NCI-H774 (cell line): ENCODE measurements at places on chromosomes 12 and 14.

GRCh38 chr14:104928391-104929133, 3.9 kb downstream of the PLD4 start:
- DNase-seq = no peak

DNA sequence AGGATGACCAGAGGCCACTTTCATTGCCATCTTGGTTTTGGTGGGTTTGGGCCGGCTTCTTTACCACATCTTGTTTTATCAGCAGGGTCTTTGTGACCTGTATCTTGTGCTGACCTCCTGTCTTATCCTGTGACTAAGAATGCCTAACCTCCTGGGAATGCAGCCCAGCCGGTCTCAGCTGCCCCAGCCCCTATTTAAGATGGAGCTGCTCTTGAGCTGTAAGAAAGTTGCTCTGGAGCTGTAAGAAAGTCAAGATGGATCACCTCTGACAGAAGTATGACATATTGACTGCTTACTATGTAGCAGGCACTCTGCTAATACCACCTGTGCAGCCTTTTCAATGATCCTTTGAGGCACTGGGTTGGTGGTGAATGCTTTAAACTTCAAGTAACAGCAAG, 52.1 kb downstream of the RIN3 start:
- no peak for DNase-seq

GRCh38 chr12:9829483-9829882, 2.2 kb downstream of the KLRF1 start:
- DNase-seq = no peak

GRCh38 chr12:55008944-55009585, 10.7 kb upstream of the NEUROD4 start:
- DNase-seq = no peak

DNA sequence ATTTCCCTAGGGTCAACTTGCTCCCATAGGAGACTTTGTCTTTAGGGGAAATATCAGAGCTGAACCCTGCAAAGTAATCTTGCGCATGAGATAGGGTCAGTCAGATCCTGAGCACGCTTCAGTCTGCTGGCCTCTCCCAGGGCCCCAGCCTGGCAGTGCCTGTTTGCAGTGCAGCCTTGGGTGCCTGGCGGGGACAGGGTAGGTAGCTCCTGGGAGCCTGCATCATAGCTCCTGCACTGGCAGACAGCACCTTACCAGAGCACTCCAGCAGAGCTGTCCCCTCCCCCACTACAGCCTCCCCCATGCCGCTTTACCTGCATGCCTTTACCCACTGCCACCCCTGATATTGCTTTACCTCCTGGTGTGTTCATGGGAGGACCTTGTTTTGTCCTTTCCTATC, 237.3 kb downstream of the CCDC59 start:
- DNase-seq = no peak

DNA sequence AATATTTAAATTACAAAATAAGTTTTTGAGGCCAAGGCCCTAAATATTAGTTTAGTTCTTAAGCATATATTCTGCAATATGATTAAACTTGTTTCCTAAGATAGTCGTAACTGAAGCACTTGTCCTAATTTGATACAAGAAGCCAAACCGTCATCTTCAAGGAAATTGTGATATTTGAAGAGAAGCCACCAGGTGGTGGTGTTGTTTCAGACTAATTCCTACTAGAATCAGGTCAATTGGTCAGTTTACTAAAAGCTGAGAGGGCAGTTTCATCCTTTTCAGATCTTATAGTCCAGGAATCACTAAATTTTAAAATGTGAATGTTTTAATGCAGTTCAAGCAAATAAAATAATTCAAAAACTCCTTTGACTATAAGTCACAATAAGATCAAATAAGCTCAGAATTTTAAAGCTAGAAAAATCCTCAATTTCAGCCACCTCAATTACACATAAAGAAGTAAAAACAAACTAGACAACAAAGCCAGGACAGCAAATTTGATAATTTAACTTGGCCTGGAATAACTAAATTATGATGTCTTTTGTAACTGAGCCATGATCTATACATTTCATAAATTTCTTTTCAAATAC, 7.1 kb upstream of the ARL1 start:
- DNase-seq = peak; percentile 76

- no peak for DNase-seq
These were observed 162.6 kb downstream of the ETNK1 start for GRCh38 chr12:22787557-22787956.

DNA sequence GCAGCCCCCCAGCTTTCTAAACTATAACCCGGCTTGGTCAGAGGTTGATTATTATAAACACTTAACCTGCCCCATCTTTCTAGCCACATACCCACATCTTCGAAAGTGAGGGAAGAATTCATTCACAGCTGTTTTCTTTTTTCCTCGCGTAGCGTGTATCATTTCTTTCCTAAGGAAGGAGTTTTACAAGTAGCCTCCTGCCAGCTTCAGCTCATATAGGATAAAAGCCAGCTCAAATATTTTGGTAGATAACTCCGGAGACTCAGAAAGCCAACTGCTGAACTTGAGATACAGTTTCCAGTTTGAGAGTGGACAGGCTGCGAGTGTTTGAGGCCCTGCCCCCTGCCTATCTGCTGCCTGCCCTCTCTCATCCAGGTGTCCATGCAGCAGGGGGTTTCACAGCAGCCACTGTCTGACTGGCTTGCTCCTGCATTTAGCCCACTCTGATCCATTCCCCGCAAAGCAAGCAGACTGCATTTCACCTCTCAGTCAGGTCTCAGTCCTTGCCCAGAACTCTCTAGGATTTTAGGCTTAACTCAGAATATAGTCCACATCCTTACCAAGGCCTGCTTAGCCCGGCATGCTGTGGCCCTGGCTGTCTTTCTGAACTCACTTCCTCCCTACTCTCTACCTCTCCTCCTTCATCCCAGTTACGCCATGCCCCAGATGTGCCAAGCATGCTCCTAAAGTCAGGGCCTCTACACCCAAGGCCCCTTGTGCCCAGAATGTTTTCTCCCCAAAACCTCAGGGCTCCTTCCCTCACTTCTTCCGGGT, 46.9 kb downstream of the EVL start:
- no peak for DNase-seq

DNA sequence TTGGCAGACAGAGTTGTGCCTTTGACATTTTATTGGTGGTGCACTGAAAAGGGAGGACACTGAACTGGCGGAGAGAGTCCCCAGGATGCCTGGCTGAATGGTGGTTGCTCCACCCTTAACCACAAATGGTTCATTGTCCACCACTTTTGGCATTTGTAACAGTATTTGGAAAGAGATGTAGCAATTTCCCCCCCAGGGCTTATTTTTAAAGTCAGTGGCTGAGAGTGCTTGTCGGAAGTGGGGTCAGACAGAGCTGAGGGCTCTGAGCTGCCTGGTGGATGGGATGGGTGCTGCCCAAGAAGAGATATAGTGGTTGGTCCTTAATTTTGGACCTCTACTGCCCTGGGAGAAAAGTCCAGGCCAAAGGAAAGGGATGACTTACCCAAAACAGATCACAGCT, 31.5 kb upstream of the FGF6 start:
- no peak for DNase-seq

DNA sequence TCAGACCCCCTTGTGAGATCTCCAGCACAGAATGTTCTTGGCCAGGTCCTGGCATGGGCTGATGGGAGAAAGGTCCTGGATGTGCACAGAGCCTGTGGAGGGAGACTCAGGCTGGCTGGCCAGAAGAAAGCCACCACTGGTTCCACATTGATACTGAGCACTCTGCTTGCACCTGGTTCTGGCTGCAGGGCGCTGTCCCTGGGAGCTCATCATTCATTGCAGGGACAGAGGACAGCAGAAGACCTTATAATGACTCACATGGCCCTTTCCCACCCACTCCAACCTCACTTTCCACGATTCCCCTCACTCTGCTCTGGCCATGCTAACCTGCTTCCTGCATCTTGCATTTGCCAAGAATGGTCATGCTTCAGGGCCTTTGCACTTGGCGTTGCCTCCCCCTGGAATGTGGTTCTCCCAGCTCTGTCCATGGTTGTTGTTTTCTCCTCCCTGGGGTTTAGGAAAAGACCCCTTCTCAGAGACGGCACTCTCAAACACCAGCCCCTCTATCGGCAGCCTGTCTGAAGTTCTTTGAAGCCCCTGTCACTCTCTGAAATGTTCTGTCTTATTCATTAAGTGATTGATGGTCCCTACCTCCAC, 10.3 kb downstream of the KRT7 start:
- DNase-seq = no peak

DNA sequence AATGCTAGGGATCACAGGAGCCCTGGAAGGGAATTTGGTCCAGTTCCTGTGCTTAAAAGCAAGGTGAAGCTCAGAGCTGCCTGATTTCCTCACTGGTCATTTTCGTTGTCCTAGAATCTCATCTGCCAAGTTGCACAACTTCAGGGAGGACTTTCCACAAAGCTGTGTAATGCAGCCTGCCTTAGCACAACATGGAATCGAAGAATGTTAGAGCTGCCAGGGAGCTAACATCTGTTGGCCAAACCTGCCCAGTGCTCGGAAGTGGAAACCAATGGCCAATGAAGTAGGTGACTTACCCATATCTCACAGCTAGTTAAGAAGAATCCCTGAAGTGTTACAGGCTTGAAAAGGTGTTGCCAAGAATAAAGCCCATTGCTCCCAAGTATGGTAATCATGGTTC, 79.9 kb upstream of the SSTR1 start:
- DNase-seq = no peak

GRCh38 chr14:99287269-99287942, 15.4 kb upstream of the BCL11B start:
- no peak for DNase-seq

DNA sequence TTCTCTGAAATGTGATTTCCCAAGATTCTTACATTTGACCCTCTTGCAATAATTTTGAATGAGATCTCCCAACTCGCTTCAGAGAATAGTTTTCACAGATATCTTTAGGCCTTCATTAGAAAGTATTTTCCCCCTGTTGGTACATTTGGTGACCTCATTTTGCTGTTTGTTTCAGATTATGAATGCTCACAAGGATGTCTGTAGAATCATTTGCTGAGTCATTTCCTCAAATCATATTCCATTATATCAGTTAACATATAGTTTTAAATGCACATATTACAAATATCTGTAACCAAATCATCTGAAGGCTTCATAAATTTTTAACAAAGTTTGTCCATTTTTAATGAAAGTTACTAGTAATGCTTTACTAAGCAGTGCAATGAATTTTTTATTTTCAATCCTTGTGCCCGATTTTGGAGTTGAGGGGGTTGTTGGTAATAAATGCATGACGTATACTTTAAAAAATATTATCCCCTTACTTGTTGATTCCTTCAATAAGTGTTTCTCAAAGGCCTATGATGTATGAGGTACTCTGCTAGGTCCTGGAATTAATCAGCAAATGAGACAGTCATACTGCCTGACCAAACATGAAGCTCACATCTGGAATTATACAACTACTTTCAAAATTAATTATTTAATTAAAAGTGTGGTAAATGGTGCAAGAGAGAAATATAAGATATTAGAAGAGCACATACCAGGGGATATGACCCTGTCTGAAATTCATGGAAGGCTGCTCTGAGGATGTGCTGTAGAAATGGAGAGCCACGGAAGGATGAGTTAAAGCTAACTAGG, 126.9 kb upstream of the RAP1B start:
- no peak for DNase-seq

GRCh38 chr12:100189636-100190394, 10.8 kb upstream of the ACTR6 start:
- DNase-seq = no peak

- peak; percentile 45 for DNase-seq
These were observed 76.8 kb downstream of the ATXN7L3B start for GRCh38 chr12:74614426-74614825.

DNA sequence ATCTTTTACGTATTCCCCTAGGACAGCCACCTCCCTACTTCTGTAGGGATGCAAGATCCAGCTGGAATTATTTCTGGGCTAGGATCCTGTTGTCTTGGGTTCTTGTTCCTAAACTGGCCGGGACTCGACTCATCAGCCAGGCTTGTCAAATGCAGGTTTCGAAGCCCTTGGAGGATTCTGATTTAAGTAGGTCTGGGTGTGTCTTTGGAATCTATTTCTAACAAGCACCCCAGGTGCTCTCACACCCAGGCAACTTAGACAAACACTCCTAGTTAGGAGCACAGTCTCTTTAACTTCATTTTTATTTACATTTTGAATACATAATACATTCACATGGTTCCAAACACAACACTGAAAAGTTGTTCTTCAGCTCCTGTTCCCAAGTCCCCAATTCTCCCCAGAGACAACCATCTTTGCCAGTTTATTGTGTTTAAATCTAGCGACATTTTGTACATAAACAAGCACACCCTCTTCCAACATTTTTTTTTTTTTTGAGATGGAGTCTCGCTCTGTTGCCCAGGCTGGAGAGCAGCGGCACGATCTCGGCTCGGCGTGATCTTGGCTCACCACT, 20.9 kb downstream of the MORN3 start:
- no peak for DNase-seq

DNA sequence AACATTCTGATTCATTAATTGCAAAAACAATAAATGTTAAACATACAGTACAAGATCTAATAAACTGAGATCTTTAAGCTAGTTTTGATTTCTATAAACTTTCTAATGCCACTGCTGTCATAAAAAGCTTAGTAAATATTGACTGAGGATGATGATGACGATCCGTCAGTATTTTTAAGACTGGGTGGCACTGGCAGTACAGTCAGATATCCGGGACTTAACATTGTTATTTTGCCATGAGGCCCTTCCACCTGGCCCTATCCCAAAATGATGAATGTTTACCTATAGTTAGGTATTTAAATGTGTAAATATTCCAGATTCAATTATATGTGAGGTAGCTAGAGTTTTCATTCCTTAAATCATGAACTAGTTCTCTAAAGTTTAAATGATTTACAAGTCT, 158.5 kb downstream of the FOXA1 start:
- DNase-seq = peak; percentile 88

- no peak for DNase-seq
These were observed 120.8 kb downstream of the DNAI7 start for GRCh38 chr12:25074113-25074512.

GRCh38 chr14:82134411-82134810, 600.8 kb upstream of the SEL1L start:
- DNase-seq = no peak

DNA sequence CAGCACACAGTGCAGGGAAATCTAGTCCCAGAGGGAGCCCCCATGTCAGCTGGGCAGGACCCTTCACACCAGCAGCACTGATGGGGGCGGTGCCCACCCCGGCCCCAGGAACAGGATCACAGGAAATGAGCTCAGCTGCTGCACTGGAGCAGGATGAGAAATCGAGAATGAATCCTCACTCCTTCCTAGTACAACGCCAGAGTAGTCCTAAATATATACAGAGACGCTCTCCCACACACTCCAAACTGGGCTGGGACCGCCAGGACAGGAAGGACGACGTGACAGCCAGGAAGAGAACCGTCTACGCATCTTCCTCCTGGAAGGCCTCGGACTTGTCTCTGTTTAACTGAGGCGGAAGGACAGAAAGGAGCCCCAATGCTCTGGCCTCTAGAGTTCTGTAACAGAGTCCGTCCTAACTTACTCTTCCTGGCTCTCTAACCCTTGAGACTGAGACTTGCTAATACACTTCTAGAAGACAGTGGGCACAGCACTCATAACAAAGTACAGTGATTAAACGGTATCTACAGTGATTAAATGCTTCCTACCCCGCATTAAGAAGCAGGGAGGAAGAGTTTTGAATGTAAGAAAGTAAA, 33.4 kb downstream of the CDC42BPB start:
- DNase-seq = no peak
